CD8-positive, alpha-beta memory T cell (primary cell): ENCODE measurements at places on chromosomes 13 and 19.
A peak's percentile ranks its signal among the peaks of the same experiment; 100 is the strongest.

- H3K4me1 ChIP-seq = peaks cover 8% of the 10 kb centered on the region
- no peaks in the 10 kb centered on the region for H3K36me3 ChIP-seq
- DNase-seq = no peak
Measured at GRCh38 chr19:7788933-7789323, 25.9 kb downstream of the CLEC4M start.

- no peak for DNase-seq
- no peaks in the 10 kb centered on the region for H3K27me3 ChIP-seq
- no peak overlapping the region for H3K4me3 ChIP-seq
- H3K27ac ChIP-seq = no peak overlapping the region
Measured at GRCh38 chr13:106888148-106888547, 320.2 kb upstream of the ARGLU1 start.

DNA sequence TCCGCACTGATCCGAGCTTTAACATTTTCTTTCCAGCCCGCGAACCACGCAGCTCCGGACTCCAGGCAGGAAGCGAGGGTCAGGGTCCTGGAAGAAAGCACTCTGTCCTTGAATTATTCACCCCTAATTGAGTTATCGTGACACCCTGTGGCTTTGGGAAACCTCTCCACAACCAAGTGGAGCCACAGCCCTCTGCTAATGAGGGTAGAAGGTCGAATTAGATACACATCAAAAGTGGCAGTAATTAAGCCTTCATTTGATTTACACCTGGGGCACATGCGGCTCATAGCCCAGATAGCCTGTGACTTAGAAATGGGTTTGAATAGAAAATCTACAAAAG lies 15.9 kb upstream of the RNF17 start:
- H3K4me3 ChIP-seq = no peak overlapping the region
- H3K4me1 ChIP-seq = no peaks in the 10 kb centered on the region
- no peak for DNase-seq
- no peaks in the 10 kb centered on the region for H3K36me3 ChIP-seq
- H3K27me3 ChIP-seq = no peaks in the 10 kb centered on the region

DNA sequence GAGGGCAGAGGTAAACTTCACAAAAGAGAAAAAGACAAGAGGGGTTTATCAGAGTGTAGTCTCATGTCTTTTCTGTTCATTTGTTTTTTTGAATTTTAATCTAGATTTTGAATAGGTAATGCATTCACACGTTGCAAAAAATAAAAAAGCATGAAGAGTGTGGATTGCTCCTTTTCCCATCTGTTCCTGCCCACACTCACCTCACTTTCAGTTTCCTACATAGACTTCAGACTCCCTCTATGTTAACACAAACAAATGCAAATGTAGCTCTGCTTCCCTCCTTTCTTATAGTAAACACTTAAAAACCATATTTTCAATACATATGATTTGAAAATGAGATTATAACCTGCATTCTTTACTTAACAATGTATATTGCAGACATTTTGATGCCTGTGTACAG lies 20.3 kb downstream of the TNFSF13B start:
- no peaks in the 10 kb centered on the region for H3K36me3 ChIP-seq
- no peaks in the 10 kb centered on the region for H3K27me3 ChIP-seq
- DNase-seq = no peak
- no peak overlapping the region for H3K27ac ChIP-seq

DNA sequence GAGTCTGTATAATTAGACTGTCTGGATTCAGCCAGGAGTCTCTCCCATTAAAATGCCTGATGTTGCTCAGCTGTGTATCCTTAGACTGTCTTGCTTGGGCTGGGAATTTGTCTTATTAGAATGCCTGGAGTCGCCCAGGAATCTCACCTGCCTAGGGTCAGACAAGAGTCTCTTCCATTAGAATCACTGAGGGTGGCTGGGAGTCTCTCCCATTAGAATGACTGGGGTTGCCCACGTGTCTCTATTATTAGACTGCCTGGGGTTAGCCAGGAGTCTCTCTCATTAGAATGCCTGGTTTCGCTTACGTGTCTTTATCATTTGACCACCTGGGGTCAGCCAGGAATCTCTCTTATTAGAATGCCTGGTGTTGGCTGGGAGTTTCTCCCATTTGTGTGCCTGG lies 1450.0 kb downstream of the UQCRFS1 start:
- H3K27me3 ChIP-seq = no peaks in the 10 kb centered on the region
- no peak overlapping the region for H3K4me3 ChIP-seq
- H3K4me1 ChIP-seq = no peaks in the 10 kb centered on the region
- no peaks in the 10 kb centered on the region for H3K36me3 ChIP-seq
- no peak for DNase-seq
- no peak overlapping the region for H3K27ac ChIP-seq

- H3K27ac ChIP-seq = peak overlapping the region; percentile 61
- peaks cover 24% of the 10 kb centered on the region for H3K4me1 ChIP-seq
- peaks cover 4% of the 10 kb centered on the region for H3K36me3 ChIP-seq
- peak overlapping the region; percentile 59 for H3K4me3 ChIP-seq
- DNase-seq = peak; percentile 26
Measured at GRCh38 chr19:15432018-15432494, 13.3 kb upstream of the AKAP8L start.

DNA sequence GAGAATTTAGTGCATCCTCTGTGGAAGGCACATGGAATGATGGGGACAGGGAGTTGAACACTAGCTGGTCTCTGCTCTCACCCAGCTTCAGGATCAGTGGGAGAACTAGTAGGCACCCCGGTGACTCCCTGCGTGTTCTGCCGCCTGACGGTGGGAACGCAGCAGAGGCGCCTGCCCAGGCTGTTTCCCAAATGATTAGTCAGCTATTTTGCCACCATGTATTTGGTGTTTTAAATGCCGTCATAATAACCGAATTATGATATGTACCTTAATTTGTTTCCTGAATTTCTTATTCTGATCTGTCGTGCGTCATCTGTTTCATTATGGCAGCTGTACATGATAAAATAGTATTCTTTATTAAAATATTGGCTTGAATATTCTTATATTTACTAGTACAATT lies 115.9 kb upstream of the GJB6 start:
- H3K36me3 ChIP-seq = no peaks in the 10 kb centered on the region
- DNase-seq = no peak
- H3K4me3 ChIP-seq = no peak overlapping the region
- H3K27ac ChIP-seq = no peak overlapping the region

GRCh38 chr19:8517551-8518442 lies 3.8 kb upstream of the ZNF414 start:
- H3K27ac ChIP-seq = peak overlapping the region; percentile 71
- no peaks in the 10 kb centered on the region for H3K36me3 ChIP-seq
- peaks cover 66% of the 10 kb centered on the region for H3K4me1 ChIP-seq

DNA sequence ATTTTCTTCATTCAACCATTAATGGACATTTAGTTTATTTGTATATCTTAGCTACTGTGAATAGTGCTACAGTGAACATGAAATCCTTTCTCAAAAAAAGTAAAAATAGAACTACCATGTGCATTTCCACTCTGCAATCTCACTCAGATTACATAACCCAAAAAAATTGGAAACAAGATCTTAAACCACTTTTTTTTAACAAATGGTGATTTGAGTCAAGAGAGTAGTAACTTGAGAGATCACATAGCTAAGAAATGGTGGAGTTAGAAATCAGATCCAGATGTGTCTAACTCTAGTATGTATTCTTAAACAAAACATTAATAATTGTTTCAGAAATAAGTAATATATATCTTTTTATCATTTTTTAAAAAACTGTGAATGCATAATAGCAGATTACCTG lies 318.3 kb upstream of the SGCG start:
- no peak for DNase-seq
- H3K27ac ChIP-seq = no peak overlapping the region
- H3K4me3 ChIP-seq = no peak overlapping the region
- no peaks in the 10 kb centered on the region for H3K36me3 ChIP-seq

DNA sequence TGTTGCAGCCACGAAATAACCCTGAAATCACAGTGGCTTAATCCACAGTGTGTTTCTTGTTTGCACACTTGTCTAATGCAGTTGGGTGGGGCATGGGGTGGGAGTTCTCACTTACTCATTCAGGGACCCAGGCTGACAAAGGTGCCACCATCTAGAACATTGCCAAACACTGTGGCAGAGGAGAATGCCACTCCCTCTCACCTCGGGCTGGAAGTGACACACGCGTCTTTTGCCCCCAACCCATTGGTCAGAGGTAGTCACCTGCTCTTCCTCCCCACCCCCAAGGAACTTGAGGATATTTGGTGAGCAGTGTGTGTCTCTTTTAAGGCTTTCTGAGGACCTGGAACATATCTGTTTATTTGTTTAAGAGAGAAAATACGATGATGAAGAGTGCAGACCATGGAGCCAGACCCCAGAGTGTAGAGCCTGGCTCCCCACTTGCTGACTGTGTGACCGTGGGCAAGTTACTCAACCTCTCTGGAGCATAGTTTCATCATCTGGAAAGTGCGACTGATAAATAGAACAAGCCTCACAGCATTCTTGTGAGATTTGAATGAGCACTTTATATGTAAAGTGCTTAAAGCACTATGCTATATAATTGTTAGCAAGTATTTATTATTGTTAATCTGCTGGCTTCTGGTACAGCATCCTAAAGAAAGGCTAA lies 17.4 kb downstream of the GPR183 start:
- H3K27me3 ChIP-seq = no peaks in the 10 kb centered on the region
- peaks cover 24% of the 10 kb centered on the region for H3K36me3 ChIP-seq
- peak overlapping the region; percentile 45 for H3K27ac ChIP-seq
- DNase-seq = no peak
- H3K4me1 ChIP-seq = peaks cover 86% of the 10 kb centered on the region
- H3K4me3 ChIP-seq = no peak overlapping the region

- peaks cover 35% of the 10 kb centered on the region for H3K4me1 ChIP-seq
- H3K36me3 ChIP-seq = no peaks in the 10 kb centered on the region
- peak overlapping the region; percentile 28 for H3K4me3 ChIP-seq
- no peak overlapping the region for H3K27ac ChIP-seq
- DNase-seq = no peak
- no peaks in the 10 kb centered on the region for H3K27me3 ChIP-seq
Measured at GRCh38 chr19:29837448-29837981, 25.7 kb downstream of the CCNE1 start.

DNA sequence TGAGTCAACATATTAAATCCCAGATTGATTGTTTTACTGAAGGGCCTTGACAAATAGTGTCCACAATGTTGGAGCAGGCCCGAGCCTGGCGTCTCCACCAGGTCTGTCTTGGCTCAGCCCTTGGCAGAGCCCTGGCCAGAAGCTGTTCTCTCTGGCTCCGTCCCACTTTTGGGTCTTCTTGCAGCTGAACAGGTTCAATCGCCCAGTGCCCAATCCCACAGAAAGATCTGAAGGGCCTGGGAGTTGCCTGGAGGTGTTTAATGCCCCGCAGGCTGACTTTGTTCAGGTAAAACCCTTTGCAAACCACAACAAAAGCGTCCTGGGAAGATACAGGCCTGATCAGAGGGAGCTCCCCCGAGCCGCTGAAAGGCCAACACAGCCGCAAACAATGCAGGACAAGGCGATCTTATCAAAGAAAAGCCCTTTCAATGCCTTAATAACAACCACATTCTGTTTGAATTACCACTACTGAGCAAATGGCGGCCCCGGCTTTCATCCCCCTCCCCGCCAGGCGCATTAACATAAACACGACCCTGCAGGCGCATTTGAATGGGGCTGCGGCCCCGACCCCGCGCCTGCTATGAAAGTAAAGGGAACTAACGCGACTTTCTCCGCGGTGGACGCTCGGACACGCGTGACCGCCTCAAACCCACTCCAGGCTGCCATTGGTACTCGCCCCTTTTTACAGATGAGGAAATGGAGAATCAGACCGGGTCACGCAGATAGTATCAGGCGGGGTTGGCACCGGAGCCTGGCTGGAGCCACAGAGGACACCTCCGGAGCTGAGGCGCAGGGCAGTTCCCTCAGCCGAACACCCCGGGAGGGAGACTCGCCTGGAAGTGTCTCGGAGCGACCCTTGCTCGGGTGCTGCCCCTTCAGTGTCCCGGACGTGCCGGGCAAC lies 3.1 kb downstream of the CDX2 start:
- H3K27me3 ChIP-seq = peaks cover 30% of the 10 kb centered on the region
- no peak for DNase-seq
- H3K4me1 ChIP-seq = no peaks in the 10 kb centered on the region
- no peaks in the 10 kb centered on the region for H3K36me3 ChIP-seq
- no peak overlapping the region for H3K27ac ChIP-seq
- H3K4me3 ChIP-seq = no peak overlapping the region

DNA sequence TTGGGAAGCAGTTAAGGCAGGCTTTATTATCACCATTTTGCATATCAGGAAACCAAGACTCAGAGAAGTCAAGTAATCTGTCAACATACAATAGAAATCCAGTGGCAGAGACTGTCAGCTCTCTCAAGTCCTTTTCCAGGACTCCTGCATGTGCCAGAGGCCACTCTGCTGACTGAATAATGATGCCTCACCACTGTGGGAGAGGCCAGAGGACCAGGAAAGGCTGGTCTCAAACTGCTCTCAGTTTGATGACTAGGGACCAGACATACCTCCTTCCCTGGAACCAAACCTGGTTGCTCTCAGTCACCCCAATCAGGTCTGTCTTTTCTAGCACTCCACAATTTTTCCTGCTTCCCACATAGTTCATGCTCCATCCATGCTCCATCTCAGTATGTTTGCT lies 8.0 kb downstream of the RNASEH2B start:
- H3K27me3 ChIP-seq = no peaks in the 10 kb centered on the region
- H3K4me3 ChIP-seq = no peak overlapping the region
- H3K27ac ChIP-seq = no peak overlapping the region
- DNase-seq = no peak
- peaks cover 33% of the 10 kb centered on the region for H3K4me1 ChIP-seq

DNA sequence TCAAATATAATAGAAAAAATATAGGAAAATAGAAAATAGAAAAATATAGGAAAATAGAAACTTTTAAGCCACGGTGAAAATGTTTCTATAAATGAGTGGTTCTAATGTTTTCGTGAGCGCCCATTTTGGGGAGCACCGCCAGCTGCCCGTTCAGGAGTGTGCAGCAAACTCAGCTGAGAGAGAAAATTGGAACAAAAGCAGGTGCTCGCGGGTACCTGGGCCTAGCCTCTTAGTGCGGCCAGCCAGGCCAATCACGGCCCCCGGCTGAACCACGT lies 204 bp upstream of the PDX1 start:
- no peak overlapping the region for H3K27ac ChIP-seq
- H3K27me3 ChIP-seq = peaks cover 48% of the 10 kb centered on the region
- H3K4me3 ChIP-seq = no peak overlapping the region
- H3K4me1 ChIP-seq = peaks cover 13% of the 10 kb centered on the region
- no peak for DNase-seq

DNA sequence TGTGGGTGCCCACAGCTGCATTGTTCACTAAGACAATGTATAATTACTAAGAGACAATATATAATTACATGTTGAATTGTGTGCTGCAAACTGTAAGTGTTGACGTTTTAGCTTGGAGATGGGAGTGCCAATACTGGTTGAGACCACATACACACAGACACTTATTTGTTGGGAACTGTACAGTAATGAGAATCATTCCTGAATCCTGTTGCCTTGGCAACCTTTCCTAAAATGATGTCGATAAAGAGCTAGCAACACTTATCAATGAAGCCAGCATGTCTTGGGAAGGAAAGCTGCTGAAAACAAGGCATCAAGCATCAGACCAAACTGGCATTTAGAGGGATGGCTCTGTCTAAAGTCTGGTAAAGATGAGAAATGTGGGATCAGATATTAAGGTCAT lies 51.3 kb downstream of the PCDH8 start:
- no peaks in the 10 kb centered on the region for H3K27me3 ChIP-seq
- no peaks in the 10 kb centered on the region for H3K36me3 ChIP-seq
- no peak for DNase-seq
